ENCODE measurements at places on chromosomes 13 and 19.

- no peak for DNase-seq
Observed at GRCh38 chr19:3266792-3267514, 42.5 kb downstream of the CELF5 start.

GRCh38 chr19:42571116-42571515 lies 23.6 kb downstream of the CEACAM8 start:
- DNase-seq = no peak

- no peak for DNase-seq
Observed at GRCh38 chr13:100112186-100112838, 23.4 kb downstream of the PCCA start.

DNA sequence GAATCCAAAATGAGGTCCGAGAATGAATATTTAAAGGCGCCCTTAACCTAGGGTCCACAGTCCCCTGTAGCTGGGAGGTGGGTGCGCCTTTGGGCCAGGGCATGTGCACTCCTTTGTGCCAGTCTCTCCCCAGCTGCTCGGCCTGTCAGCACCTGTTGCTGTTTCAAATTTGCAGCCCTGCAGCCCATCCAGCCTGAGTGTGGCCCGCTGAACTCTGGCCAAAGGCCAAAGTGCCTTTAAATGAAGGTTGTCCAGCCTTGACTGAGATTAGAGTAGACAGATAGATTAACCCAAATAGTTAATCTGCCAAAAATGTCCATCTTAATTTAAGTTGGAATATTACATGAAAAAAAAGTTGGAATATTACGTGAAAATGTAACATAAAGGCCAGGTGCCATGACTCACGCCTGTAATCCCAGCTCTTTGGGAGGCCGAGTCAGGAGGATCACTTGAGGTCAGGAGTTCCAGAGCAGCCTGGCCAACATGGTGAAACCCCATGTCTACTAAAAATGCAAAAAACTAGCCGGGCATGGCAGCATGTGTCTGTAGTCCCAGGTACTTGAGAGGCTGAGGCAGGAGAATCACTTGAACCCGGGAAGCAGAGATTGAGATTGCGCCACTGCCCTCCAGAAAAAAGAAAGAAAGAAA lies 25.3 kb downstream of the TPT1 start:
- DNase-seq = no peak

DNA sequence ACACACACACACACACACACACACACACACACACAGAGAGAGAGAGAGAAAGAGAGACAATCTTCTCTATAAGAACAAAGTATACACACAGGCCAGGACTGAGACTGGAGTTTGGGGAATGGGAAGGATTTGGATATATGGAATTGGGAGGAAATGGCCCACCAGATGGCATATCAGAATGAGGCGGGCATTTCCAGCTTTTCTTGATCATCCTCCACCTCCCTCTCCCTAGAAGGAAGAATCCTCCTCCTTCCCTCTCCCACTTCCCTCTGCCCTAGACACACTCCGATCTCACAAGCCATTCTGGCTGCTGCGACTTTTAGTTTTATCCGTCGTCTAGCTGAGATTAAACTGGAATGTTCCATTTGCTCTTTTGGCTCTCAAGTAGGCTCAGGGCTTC lies 10.0 kb upstream of the CEBPG start:
- DNase-seq = no peak

DNA sequence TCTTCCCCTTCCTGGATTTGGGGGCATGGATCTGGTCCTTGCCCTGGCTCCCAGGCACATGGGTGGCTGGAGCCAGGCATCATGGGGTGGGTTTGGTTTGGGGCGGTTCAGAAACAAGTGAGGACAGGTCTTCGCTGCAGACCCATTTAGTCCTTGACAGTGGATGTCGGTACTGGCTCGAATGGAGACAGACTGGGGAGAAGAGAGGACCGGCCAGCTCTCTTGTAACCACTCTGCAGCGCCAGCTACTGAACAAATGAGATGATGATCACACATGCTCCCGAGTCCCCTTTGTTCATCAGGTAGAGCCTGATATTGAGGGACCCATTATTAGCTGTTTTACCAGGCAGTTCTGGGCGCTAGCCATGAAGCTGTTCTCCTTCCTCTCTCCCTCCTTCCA lies 64.5 kb downstream of the CHST8 start:
- DNase-seq = no peak

- peak; percentile 70 for DNase-seq
Observed at GRCh38 chr19:8208922-8209461, at the start of gene CERS4. CERS4 (plus strand) TSS chr19:8209370; CDS start chr19:8251077, 41,707 bp downstream.

- peak; percentile 13 for DNase-seq
Observed at GRCh38 chr13:48126944-48127830, 32.3 kb upstream of the MED4 start.

DNA sequence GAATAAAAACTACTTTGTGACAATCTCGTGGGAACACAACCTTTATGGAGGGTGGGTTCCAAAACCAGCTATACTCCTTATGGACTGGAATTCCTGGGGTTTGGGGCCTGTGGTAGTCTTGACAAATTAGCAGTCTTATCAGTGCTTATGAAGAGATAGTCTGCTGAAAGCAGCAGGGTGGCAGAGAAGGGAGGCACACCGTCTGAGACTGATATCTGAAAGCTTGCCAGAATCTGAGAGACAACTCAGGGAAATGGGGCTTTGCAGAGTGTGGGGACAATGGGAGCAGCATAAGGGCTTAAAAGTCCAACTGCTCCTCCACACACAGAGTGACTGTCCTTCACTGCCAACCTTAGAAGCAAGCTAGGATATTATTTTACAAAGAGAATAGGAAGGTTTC lies 95.9 kb downstream of the UGGT2 start:
- no peak for DNase-seq

GRCh38 chr19:47806435-47806834 lies 2.1 kb upstream of the TPRX1 start:
- no peak for DNase-seq

- DNase-seq = no peak
Observed at GRCh38 chr13:21538753-21539152, 65.2 kb downstream of the MICU2 start.

DNA sequence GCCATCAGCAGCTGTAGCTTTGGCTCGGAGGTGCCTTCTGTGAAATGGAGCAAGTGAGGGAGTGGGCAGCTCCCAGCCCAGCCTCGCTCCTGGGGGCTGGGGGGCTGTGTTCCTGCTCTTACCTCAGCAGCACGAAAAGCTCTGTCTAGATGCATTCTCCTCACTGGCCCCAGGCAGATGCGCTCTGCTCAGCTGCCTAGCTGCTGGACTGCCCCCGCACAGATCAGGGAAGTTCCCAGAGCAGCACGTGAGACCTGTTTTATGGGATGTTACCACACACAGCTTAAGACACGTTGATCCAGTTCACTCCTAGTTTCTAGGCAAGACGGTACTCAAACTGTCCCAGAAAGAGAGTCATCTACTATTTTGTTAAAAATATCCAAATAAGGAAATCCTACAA lies 13.6 kb downstream of the LCP1 start:
- no peak for DNase-seq

- no peak for DNase-seq
Observed at GRCh38 chr13:67642657-67643056, 412.5 kb upstream of the PCDH9 start.

DNA sequence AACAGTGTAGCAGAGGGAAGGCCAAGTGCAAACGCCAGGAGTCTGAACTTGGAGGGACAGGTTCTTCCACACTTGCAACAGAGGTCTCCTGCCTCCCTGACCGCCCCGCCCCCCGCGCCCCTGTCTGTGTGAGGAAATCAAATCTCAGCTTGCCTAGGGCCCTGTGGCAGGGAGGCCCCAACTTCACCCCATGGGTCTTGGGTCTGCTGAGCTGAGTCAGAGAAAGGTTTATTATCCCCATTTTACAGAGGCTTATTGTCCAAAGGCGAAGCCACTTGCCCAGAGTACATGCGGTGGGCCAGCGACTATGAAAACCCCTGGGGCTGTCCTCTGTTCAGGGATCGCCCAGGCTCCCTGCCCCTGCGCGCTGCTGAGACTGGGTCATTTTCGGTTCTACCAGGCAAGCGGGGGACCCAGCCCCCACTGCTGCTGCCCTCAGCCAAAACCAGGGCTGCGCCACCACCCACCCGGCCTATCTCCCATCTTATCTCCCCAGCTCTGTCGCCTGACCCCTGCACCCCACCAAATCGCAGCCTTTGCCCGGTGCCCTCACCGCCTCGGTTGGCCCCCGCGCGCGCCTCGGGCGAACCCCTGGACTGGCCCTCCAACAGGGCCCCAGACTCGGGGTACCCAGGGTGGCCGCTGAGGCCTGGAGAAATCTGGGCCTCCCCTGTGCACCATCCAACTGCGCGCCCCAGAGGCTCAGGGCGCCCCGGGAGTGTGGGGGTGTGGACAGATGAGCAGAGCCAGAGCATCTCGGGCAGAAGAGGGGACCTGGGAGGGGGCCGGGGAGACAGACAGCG lies 850 bp upstream of the CERS4 start:
- DNase-seq = no peak
